ENCODE measurements at places on chromosomes 2 and 18.

GRCh38 chr2:138794724-138795123 lies 14.5 kb upstream of the NXPH2 start:
- no peak for DNase-seq

DNA sequence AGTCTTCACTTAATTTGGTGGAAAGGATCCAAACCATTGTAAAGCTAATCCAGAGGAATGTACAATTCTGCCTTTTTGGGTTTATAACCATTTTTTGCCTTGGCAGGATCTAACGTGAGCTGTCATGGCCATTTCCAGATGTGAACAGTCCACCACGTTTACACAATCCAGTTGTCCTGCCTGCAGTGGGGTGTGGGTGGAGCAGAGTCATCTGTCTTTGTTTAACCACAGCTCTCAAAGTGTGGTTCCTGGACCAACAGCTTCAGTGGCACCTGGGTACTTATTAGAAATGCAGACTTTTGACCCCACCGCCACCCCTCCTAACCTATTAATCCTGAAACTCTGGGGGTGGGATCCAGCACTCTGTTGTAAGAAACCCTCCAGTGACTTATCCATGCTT lies 35.9 kb downstream of the FHOD3 start:
- DNase-seq = no peak

DNA sequence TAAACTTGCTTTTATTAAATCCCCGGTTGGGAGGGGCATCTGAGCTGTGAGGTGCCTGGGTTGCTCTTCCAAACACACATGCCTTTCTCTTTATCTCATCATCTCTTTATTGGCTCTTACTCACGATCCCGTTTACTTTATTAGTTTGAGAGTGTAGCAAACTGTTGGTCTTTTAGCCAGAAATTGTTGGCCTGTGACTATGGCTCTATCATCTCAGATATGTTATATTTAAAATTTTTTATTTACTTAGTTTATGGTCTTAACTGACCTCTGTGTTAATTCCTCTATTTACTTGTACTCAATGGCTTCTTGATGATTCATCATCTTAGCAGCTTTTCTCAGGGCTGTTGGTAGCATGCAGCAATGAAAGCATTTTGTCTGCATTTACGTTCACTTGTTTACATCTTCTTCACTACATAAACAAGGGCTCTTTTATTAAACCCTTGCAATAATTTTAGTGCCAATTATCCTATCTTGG lies 408.4 kb downstream of the HRH4 start:
- no peak for DNase-seq

GRCh38 chr2:25032094-25032493 lies 9.8 kb upstream of the EFR3B start:
- DNase-seq = no peak

- DNase-seq = no peak
Observed at GRCh38 chr2:84293791-84294380, 165.2 kb downstream of the SUCLG1 start.

DNA sequence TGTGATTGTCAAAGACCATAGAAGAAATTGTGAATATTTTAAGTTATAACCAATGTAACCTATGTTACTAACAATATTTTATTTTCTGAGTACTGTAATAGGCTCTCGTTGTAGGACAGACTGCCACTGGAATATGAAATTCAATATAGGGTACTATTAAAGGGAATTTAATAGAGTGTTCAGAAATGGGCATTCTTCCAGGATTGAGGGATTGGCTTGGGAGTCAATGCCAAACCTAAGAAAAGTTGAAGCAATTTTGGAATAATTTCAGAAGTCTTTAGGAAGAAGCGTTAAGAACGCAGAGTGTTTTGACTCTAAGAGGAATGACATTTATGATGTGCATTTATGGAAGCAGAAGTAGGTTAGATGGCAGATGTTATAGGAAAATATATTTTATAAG lies 79.0 kb downstream of the ACVR2A start:
- no peak for DNase-seq

GRCh38 chr18:61371111-61371510 lies 37.9 kb downstream of the CDH20 start:
- DNase-seq = no peak

GRCh38 chr18:498931-499775 lies 1.3 kb downstream of the COLEC12 start:
- peak; percentile 59 for DNase-seq

GRCh38 chr18:59189746-59190145 lies 30.2 kb upstream of the GRP start:
- no peak for DNase-seq

DNA sequence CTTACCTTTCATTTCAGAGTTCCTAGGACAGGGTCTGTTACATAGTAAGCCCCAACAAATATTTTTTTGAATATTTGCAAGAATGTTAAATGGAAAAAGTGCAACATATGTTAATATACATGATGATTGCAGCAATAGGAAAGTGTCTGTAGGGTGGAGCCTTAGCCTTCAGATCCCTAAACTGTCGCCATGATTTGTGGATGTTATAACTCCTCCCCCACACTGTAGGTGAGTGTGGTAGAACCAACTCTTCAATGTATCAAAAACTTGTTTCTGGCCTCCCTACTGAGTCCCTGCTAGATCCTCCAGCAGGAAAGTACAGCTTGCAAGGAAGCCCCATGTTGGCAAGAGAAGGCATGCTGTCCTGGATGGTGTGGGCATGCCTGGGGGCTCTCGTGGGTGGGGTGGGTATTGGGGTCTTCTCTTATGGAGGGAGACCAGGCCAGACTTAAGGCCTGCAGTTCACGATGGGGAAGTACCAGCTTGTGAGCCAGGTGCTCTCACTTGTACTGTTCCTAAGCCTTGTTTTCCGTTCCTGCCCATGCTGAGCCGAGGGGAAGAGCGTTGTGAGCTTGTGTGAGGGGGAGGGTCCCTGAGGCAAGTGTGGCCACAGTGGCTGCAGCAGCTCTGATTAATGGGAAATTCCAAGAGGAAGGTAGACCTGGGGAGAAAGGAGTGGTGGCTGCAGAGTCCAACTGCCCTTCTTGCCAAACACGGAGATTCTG lies 11.4 kb downstream of the FHOD3 start:
- no peak for DNase-seq

DNA sequence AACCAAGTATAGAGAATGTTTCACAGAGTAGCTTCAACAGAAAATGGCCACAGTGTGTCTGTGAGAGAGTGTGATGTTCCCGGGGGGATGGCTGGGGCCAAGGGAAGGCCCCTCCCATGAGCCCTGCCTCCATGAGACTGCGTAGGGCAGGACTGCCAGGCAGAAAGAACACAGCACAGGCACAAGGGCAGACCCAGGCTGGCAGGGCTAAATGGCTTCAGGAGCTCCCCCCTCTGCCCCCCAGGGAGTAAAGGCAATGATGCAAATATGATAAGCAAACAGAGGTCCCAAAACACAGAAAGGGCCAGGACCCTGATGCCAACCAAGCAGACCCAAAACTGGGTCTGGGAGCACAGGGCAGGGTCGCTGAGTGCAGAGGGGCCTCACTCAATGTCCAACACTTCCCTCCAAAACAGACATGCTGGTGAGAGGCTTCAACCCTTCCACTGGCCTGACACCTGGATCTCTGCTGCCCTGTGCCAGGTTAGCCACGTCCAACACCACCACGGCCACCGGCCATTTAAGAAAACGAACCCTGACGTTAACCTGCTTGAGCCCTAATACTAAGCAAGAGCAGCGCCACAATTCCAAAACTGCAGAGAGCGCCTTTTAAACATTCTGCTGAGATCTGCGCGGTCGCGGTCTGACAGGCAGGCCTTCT lies 90.3 kb downstream of the HDAC4 start:
- no peak for DNase-seq

GRCh38 chr2:83565181-83565580 lies 893.9 kb downstream of the SUCLG1 start:
- no peak for DNase-seq

DNA sequence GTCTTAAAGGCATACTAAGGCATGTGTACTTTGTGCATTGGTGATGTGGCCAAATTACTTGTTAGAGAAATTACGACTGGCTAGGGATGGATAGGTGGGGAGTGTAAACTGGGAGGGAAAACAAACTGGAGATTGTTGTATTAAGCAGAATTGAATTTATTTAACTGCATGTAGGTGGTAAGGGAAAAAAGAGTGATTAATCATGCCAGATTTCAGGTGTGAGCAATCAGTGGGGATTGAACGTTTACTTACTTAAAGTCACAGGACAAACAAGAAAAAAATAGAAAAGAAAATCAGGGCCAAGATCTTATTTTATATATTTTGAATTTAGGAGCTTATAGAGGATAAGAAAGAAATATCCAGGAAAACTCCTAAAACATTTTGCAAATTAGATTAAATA lies 88.6 kb downstream of the GULP1 start:
- DNase-seq = no peak

- no peak for DNase-seq
Observed at GRCh38 chr2:172038121-172038520, 38.4 kb downstream of the METAP1D start.

DNA sequence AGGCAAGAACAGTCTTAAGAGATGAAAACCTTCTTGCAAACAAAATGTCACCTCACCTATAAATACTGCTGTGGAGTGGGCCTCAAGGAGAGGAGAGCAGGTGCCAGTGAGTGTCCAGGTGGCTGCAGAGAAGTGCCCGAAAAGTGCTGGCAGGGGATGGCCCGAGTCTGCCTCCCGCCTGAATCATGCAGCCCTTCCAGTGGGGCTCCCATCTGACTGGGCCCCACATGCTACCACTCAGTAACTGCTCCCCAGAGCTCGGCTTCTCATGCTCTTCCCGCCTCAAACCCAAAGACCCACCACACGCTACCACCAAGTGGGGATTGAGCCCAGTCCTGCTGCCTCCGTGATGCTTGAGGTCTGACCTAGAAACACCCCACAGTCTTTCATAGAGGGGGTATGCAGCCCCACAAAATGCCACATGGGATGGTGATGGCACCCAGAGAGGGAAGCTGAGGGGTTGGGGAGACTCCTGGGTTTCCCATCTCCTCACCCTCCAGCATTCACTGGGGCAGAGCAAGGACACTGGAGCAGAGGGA lies 7.4 kb downstream of the HS6ST1 start:
- no peak for DNase-seq

GRCh38 chr2:165268754-165269153 lies 29.5 kb downstream of the SCN2A start:
- DNase-seq = no peak

GRCh38 chr2:240215676-240216051 lies 75.2 kb upstream of the OTOS start:
- DNase-seq = no peak

DNA sequence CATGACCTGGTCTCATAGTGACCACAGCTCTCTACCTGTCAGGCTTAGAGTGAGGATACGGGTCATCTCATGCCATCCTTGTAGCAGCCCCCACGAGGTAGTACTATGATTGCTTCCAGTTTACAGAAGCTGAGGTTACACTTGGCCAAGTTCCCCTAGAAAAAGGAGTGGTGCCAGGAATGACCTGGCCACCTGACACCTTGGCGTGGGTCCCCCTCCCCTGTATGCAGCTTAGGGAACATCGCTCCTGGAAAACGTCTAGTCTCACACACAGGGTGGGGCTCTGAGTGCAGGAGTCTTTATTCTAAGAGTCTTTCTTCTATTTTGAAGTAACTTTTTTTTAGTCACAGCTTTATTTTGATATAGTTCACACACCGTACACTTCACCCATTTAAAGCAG lies 14.8 kb downstream of the NPPC start:
- no peak for DNase-seq

- no peak for DNase-seq
Observed at GRCh38 chr18:3085612-3086011, 72.7 kb upstream of the LPIN2 start.

All from nephron progenitor cell (in vitro differentiated cells).